GM04504 (cell line): ENCODE measurements at places on chromosomes 5 and 9.

DNA sequence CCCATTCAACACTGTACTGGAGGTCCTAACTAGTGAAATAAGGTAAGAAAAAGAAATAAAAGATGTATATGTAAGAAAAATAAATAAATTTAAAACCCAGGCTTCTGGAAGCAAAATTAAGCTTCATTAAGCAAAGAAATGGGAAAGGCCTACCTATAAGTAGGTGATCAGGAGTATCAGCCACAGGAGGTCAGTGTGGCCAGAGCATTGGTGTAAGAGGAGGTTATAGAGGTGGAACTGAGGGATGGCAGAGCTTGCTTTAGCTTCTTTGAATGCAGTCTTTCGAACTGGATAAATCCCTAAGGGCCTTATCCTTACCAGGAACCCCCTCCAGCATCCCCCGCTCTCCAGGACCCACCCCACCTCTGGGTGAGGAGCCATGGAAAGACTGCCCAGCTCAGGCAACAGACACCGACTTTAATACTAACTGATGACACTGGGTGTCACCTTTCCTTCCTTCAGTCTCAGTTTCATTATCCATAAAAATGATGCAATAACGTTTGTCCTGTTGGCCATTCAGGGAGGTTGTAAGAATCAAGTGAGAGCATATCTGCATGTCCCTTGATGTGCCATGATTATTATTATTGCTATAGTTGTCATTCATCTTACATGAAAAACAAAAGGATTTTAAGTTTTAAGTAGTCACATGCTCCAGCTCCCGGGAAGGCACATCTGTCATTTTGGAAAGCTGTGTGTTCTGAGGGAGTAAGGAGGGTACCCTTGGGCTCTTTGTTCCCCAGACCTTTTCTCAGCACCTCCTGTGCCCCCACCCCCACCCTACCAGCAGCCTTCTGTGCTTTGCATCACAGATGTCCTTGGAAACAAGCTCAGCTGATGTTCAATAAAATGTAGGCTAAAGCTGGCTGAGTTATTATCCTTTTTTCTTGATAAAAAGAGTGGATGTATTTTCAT, 50.8 kb upstream of the CTNNA1 start:
- DNase-seq: no peak

GRCh38 chr9:136088939-136089696, 6.0 kb downstream of the NACC2 start:
- no peak for DNase-seq

DNA sequence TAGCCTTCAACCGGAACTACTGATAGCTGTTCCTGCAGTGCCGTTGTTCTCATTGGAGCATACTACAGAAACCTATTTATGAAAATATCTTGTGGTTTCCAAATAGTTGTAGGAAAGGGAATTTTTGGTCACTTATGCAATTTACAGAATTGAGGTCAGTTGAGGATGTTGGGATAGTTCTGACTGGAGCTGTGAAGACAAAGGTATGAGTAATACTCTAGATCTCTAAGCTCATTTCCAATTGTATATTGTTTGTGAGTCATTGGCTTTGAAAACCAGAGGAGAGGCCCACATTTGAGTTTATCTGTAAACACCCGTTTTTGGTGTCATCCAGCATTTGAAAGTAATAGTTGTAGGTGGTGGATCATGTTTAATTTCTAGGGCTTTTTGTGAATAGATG, 561.3 kb upstream of the WWC1 start:
- DNase-seq: peak; percentile 89

- no peak for DNase-seq
These were observed 33.9 kb downstream of the TRIP13 start for GRCh38 chr5:926417-927171.
